AG08396 (cell line): ENCODE measurements at places on chromosomes 2 and 18.

DNA sequence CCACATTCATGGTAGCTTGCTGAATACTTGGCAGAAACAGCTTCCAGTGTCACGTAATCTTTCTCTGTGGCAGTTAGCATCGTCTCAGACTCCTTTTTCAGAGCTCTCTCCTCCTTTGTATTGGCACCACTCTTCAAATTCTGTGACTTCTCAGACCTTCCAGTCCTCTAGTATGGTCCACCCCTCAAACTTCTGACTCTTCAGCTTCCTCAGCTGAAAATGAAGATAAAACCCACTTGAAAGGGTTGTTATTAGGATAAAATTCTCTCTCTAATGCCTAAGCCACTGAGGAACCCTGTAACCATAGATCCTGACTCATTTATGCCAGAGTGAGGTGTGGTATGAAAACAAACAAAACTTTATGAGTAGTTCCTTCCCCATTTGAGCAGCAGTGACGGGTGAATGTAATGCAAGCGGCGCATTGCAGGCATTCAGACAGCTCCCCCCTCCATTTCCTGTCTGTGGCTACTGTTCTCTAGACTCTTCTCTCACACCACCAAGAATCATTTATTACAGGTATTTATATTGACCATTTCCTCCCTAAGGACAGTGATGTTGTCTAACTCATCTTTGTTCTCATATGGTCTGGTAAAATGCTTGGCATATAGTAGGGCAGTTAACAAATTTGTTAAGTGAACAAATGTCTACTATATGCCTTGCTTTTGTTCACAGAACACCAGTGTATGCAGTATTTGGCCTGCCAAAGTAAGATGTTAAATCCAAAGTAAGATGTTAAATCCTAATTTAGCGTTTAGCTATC is 35.3 kb downstream of the GALNT1 start:
- DNase-seq, result peak; percentile 55

- no peak for DNase-seq
These were observed 216.3 kb downstream of the BCL11A start for GRCh38 chr2:60337142-60337497.

GRCh38 chr2:949384-950079 is 1.1 kb upstream of the SNTG2 start:
- no peak for DNase-seq

DNA sequence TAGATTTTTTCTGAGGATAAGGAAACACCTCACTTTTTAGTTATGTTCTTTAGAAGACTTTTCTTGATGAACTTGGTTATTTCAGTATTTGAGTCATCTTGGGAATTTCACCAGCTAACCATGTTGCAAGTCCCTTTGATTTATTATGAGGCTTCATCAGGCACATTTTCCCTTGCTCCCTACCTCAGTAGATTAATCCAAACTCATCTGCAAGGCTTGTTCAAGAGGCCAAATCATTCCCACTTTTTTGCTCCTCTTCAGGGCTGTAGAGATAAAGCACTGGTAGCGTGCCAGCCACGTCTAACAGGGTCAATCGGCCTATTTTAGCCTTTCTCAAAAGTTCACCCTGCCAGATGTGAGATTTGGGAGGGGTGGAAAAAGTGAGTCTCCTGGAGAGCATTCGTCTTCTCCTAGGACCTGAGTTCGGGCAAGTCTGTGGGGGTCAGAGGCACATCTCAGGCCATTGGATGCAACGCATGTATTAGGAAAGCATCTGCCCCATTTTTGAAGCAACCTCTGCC is 120.3 kb downstream of the RDH14 start:
- DNase-seq, result no peak

DNA sequence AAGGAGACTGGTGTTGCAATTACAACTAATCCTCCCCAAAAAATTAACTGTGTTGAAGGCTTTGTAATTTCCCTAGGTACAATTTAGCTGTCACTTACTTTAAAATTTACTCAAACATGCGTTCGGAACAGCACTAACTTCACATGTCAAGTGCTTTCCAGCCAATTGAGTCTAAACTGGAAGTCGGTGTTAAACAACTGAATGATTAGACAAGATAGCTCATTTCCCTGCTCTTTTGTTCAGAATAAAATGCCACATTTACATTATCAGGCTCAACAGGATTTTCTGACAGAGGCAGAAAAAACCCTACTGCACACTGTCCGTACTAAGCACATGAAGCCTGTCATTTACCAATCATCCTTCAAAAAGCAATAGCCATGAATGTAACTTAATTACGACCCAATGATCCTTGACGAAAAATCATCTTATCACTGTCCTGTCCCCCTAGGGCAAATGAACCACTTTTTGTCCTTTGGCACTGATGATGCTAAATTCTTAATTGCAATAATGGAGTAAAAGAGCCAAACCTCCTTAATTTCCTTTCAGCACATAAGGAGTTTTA is 56.0 kb downstream of the LRPPRC start:
- DNase-seq, result no peak

DNA sequence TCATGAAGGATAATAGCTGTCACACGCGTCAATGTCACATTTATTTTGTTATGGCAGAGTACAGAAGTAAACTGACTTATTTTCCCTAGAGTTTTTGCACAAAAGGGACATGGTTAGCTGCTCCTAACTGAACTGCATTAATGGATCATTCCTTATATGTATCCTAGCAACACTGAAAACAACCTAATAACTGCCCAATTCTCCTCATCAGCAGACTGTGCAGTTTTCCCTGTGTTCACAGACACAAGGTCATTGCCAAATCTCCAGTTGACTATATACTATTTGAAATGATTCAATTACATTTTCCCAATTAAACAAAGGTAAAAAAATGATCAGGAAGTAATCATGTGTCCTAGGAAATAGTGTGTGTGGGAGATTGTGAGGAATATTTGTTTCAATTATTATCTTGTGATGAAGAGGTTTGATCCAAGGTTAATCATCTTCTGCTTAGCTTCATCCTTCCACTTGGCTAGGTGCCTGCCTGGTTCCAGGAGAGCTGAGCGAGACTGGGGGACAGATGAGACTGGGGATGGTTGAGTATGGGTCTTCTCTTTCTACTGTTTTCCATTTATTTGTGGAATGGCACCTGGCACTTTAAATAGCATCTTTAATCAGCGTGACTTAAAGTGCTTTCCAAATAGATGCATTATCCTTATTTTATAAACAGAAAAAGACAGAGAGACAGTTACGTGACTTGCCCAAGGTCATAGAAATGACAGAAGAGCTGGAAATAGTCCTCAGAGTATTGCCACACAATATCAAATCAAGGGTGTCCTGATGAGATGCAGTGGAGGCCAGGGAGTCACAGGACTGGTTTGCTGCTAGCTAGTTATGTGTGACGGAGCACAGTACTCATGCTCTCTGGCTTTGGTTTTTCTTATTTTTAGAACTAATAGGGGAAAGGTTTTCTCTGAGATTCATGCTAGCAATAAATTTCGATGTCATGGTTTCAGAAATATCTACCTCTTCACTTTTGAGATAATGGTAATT is 335.6 kb downstream of the PIK3C3 start:
- no peak for DNase-seq

GRCh38 chr18:7937268-7937667 is 370.2 kb downstream of the PTPRM start:
- no peak for DNase-seq

- no peak for DNase-seq
These were observed 293.0 kb upstream of the SPHKAP start for GRCh38 chr2:228474466-228474865.

DNA sequence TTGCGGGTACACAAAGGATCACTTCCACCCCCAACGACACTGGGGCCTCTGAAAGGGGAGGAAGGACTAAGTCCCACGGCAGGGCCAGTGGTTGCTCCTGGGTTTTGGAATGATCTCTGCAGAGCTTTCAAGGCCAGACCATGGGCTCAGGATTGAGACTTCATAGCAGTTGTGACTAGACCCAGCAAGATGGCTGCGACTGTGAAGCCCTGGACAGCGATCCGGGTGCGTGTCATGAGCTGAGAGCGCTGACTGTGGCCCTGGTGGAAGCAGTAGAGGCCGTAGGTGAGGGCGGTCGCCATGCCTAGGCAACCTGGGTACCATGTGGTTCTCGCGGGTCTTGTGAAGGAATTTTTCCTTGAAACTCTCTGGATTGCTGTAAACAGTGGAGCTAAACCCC is 27.3 kb downstream of the NCL start:
- no peak for DNase-seq

GRCh38 chr2:144572977-144573376 is 53.1 kb upstream of the ZEB2 start:
- no peak for DNase-seq

DNA sequence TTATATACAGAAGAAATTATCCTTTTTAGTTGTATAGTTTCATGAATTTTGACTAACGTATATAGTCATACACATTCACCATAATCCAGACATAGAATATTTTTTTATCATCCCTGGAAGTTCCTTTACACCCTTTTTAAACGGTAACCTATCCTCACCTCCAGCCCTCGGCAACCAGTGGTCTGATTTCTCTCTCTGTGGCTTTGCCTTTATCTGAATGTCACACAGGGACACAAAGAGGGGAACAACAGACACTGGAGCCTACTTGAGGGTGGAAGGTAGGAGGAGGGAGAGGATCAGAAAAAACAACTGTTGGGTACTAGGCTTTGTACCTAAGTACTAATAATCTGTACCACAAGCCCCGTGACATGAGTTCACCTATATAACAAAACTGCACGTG is 191.9 kb downstream of the MC4R start:
- DNase-seq, result no peak

- DNase-seq, result no peak
These were observed 1.5 kb downstream of the KLF7 start for GRCh38 chr2:207164006-207164831.

DNA sequence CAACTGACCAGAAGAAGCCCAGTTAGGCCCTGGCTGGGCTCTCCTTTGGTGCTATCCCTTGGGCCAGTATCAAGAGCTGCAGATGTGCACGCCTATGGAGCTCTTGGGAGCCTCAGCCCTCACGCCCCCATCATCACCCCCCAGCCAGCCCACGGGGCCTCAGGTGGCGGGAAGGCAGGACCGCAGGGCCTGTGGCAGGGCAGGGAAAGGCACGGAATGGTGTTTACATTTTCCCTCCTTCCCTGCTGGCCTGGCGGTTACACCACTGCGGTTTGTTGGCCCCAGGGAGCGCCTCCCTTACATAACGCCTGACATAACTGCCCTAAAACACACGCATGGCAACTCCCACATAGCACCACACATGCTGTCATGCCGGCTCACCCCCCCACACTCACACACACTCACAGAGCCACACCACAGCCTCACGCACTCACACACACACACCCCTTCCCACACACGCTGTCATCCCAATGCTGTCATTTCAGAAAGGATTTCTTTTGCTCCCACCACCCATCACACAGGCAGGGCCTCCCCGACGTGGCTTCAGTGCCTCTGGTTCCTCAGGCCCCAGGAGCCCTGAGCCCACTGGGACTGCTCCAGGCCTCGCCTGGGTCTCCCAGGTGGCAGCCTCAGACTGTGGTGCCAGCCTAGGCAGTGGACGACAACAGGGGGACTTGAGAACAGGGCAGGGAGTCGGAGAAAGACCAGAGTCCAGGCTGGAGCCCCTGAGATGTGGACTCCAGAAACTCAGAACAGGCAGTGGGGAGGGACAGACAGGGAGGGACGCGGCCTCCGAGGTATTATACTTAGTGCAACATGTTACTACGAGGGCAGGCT is 15.7 kb downstream of the ZFP36L2 start:
- DNase-seq, result peak; percentile 80

GRCh38 chr2:205370726-205371125 is 311.6 kb upstream of the NRP2 start:
- DNase-seq, result no peak

DNA sequence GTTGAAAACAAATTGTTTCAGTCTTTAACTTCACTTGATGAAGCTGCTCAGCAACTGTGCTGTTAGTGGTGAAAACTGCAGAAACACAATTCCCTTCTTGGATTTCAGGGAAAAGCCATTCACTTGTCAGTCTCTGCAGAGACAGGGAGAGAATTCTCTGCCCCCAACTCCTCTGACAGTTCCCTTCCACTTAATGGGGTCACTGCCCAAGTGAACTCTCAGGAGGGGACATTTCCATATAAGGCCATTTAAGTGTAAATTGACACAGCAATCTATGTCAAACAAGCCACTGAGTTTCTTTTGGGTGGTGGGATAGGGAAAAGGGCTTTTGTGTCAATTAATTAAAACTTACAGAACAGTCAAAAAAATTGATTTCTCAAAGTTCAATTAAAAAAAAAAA is 51.4 kb upstream of the DNER start:
- DNase-seq, result no peak

- DNase-seq, result no peak
These were observed 111.8 kb downstream of the HDAC4 start for GRCh38 chr2:239288951-239289511.

DNA sequence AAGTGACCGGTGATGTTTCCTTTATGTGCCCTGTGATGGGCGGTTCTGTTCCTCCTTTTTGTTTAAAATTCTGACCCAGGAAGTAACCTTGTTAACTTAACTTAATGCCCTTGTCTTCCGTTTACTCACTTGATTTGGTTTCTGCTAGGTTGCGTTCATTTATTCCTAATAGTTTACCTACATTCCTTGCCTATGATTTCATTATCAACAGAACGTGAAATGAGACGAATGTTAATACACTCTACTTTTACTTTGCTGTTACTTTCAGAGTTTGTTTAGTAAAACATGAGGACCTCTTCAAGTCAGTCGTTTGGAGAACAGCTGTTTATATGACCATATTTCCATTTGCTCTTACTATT is 638 bp downstream of the CEP192 start:
- DNase-seq, result no peak

DNA sequence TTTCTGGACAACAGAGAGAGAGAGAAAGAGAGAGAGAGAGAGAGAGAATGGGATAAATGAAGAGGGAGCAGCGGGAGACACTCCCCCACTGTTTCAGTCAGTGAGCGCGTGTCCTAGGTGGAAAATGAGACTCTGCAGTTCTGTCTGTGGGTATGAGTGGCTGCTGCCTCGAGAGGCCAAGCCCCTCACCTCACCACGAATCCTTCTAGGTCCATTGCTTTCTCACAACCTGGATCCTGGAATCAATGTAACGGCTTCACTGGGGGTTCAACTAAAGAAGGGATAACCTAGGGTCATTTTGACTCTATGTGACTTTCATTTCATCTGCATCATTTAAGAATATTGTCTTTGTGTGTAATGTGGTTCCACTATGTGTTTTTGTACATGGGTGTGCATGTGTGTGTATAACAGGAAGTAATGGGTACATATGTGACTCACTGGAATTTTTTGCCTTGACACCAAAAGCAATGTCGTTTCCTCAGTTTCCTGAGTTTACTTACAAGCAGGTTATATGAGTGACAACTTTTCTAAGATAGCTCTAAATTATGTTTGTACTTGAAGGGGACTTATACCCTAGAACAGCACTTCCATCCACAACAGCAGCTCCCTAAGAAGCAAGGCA is 221.4 kb upstream of the TRIB2 start:
- no peak for DNase-seq

- no peak for DNase-seq
These were observed 147.3 kb upstream of the SLC14A2 start for GRCh38 chr18:45467945-45468344.

GRCh38 chr2:13596233-13596632 is 879.5 kb downstream of the TRIB2 start:
- no peak for DNase-seq

- no peak for DNase-seq
These were observed 45.9 kb downstream of the RPIA start for GRCh38 chr2:88737385-88737784.
